Fibroblast of the aortic adventitia (primary cell): ENCODE measurements at places on chromosomes 5 and 9. TPM values are rescaled to one million over a fixed set of nuclear protein-coding genes. Genes with fewer than 3 reads are reported as not detected.

The MRPL22 gene
- total RNA-seq = 4.6 and 21.5 TPM in 2 replicates

The PHAX gene
- 73.2 and 87.9 TPM in 2 replicates for total RNA-seq

The FOXD4L6 gene
- not detected in 2 replicates for total RNA-seq

The NPR3 gene
- total RNA-seq = 2.8 and 23.7 TPM in 2 replicates

The SLC12A2 gene
- total RNA-seq = 51.9 and 53.1 TPM in 2 replicates

The TCF7 gene
- total RNA-seq = 1.1 and 16.8 TPM in 2 replicates

The PCDHB5 gene
- 0.45 and 0.57 TPM in 2 replicates for total RNA-seq

The ZBED3 gene
- total RNA-seq = 0.90 and 23.0 TPM in 2 replicates

The DCTN3 gene
- total RNA-seq = 36.9 and 88.1 TPM in 2 replicates

The C9orf153 gene
- total RNA-seq = 0.41 and 0.45 TPM in 2 replicates

The FOXD1 gene
- 0.74 and 4.2 TPM in 2 replicates for total RNA-seq

The CACFD1 gene
- 4.4 and 18.0 TPM in 2 replicates for total RNA-seq

The GLRA1 gene
- not detected in 2 replicates for total RNA-seq

The ACOT12 gene
- total RNA-seq = 0.27 TPM in 1 of 2 replicates, not detected in the other

The TPM2 gene
- 484 and 2,099 TPM in 2 replicates for total RNA-seq

The FBN2 gene
- total RNA-seq = 19.8 and 45.1 TPM in 2 replicates

The FOXD4 gene
- 0.27 TPM in 1 of 2 replicates, not detected in the other for total RNA-seq

The SLIT3 gene
- total RNA-seq = 52.5 and 65.3 TPM in 2 replicates

The INSL6 gene
- not detected in 2 replicates for total RNA-seq

The TMEM171 gene
- total RNA-seq = 0.90 and 13.1 TPM in 2 replicates

The NSG2 gene
- not detected in 2 replicates for total RNA-seq

The FGF1 gene
- 1.2 and 3.4 TPM in 2 replicates for total RNA-seq

The ALG2 gene
- total RNA-seq = 44.3 and 59.3 TPM in 2 replicates

The NEUROG1 gene
- not detected in 2 replicates for total RNA-seq

The PPP6C gene
- 28.0 and 28.5 TPM in 2 replicates for total RNA-seq

The FREM1 gene
- total RNA-seq = 0.45 and 0.49 TPM in 2 replicates

The PCDHA1 gene
- total RNA-seq = 0.09 TPM in 1 of 2 replicates, not detected in the other

The AJM1 gene
- total RNA-seq = 1.1 and 1.3 TPM in 2 replicates

The MSX2 gene
- under 0.01 and 0.82 TPM in 2 replicates for total RNA-seq

The ZNF300 gene
- 7.5 and 8.1 TPM in 2 replicates for total RNA-seq

The IFNE gene
- 4.5 and 18.3 TPM in 2 replicates for total RNA-seq

The TPPP gene
- not detected in 2 replicates for total RNA-seq

The KCNV2 gene
- total RNA-seq = not detected in 2 replicates

The PDGFRB gene
- 111 and 180 TPM in 2 replicates for total RNA-seq

The ADRA1B gene
- 0.63 TPM in 1 of 2 replicates, not detected in the other for total RNA-seq

The ENTPD2 gene
- 0.09 TPM in 1 of 2 replicates, not detected in the other for total RNA-seq

The HMMR gene
- 1.2 and 37.2 TPM in 2 replicates for total RNA-seq

The PROB1 gene
- total RNA-seq = 0.99 and 1.8 TPM in 2 replicates

The LURAP1L gene
- 47.5 and 48.2 TPM in 2 replicates for total RNA-seq

The C9orf78 gene
- total RNA-seq = 37.3 and 107 TPM in 2 replicates

The PPP3R2 gene
- not detected in 2 replicates for total RNA-seq

The GNA14 gene
- total RNA-seq = 1.5 and 6.1 TPM in 2 replicates

The SSNA1 gene
- total RNA-seq = 43.5 and 51.5 TPM in 2 replicates

The CDH9 gene
- total RNA-seq = 0.16 TPM in 1 of 2 replicates, not detected in the other

The ADAMTS19 gene
- total RNA-seq = 0.09 TPM in 1 of 2 replicates, not detected in the other

The TRMT10B gene
- total RNA-seq = 1.3 and 2.4 TPM in 2 replicates

The LCN1 gene
- total RNA-seq = not detected in 2 replicates

The OCLN gene
- total RNA-seq = 1.1 and 3.0 TPM in 2 replicates

The HAPLN1 gene
- 1.3 TPM in 1 of 2 replicates, not detected in the other for total RNA-seq

The SH3RF2 gene
- total RNA-seq = 0.49 and 6.7 TPM in 2 replicates

The TMC1 gene
- total RNA-seq = 0.36 and 0.49 TPM in 2 replicates

The CTXN3 gene
- not detected in 2 replicates for total RNA-seq

The PRDM9 gene
- not detected in 2 replicates for total RNA-seq

The PLPP7 gene
- 5.6 and 9.8 TPM in 2 replicates for total RNA-seq

The SEMA4D gene
- total RNA-seq = 0.36 TPM in 1 of 2 replicates, not detected in the other

The UNC5A gene
- not detected in 2 replicates for total RNA-seq

The BTNL8 gene
- total RNA-seq = not detected in 2 replicates

The ZSWIM6 gene
- 3.1 and 6.9 TPM in 2 replicates for total RNA-seq
